ENCODE measurements at places on chromosomes 4 and X.

GRCh38 chr4:138961129-138961528, 54.5 kb upstream of the NOCT start:
- no peak for DNase-seq

DNA sequence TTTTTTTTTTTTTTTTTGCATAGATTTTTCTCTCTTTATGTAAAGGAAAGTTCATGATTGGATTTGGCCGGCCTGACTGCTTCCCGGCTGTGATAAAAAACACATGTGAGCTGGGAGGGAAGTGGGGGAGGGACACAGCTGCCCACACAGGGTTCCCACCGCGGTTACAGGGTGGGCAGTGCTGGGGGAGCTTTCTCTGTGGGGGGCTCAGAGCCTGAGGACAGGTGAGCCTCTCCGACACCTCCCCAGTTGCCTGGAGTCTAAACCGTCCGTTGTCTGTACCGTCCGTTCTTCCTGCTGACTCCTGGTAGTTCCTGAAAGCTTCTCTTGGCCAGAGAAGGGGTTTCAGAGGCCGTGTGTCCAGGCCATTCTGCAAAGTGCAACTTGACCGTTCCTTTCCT, 21.8 kb downstream of the SHOX start:
- DNase-seq = no peak

GRCh38 chr4:2934077-2934812, 29.0 kb downstream of the NOP14 start:
- DNase-seq = peak; percentile 28

DNA sequence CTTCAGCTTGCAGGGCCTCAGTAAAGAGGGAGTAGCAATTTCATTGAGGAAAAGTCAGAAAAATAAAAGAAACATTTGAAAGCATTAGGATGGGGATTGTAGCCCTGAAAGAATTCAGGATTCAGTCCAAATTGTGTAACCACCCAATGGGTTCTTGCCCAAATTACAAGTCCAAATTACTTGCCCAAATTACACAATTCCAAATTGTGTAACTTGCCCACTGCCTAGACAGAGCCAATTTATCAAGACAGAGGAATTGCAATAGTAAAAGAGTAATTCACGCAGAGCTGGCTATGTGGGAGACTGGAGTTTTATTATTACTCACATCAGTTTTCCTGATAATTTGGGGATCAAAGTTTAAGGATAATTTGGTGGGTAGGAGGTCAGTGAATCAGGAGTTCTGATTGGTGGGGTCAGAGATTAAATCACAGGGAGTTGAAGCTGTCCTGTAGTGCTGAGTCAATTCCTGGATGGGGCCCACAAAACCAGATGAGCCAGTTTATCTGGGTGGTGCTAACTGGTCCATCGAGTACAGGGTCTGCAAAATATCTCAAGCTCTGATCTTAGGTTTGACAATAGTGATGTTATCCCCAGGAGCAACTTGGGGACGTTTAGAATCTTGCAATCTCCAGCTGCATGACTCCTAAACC, 18.1 kb upstream of the PAGE5 start:
- no peak for DNase-seq

DNA sequence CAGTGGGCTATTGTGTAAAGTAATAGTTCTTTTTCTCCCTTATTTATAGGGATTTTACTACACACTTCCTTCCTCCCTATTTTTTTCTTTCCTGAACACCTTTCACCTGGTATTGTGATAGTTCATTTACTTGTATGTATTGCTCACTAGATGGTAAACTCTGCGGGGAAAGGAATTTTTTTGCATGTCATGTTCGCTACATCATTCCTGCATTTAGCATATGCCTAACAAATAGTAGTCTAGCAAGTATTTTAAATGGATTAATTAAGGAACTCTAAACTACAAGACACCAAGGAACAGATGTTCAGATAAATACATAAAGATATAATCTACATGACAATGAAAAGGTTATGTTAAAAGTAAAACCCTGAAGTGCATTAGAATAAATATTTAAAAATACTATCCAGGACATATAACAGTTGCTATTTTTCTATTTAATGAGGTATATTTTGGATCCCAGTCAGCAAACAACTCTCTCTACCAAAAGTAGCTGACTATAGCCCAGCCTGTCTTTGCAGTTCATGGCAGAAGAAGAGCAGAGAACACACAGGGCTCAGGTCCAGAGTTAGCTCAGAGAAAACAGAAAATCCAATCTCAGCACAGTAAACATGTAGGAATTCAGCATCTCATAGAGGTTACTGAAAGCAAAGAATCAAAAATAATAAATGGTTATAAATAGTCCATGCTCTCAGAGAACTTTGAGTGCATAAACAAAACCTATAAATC, 87.8 kb downstream of the PACRGL start:
- DNase-seq = no peak

DNA sequence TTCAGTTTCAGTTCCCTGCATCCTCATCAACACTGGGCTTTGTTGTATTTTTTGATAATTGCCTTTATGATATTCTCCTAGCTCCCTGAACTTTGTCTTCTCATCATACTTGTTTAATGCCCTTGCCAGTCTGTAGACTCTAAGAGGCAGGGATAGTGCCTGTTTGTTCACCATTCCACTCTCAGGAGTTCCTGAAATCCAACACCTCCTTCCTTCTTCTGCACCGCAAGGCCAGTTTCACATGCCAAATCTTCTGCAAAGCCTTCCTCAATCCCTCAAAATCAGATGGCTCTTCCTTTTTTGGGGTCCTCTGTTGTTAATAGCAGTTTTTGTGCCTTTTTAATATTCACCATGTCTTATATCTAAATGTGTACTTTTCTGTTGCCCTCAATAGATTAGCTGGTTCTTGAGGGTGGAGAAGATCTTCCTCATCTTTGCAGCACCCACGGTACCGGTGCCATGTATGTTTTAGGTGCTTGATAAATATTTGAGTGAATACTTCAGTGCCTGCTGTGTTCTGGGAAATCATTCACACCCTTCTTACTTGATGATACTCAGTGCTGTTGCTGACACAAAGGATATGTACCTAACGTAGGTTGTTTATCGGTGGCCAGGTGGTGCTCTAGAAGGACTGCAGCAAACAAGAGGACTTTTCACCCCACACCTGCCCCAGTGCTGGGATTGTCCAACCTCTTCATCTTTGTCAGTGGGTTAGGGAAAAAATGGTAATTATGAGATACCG, 85.3 kb upstream of the LIMCH1 start:
- no peak for DNase-seq

DNA sequence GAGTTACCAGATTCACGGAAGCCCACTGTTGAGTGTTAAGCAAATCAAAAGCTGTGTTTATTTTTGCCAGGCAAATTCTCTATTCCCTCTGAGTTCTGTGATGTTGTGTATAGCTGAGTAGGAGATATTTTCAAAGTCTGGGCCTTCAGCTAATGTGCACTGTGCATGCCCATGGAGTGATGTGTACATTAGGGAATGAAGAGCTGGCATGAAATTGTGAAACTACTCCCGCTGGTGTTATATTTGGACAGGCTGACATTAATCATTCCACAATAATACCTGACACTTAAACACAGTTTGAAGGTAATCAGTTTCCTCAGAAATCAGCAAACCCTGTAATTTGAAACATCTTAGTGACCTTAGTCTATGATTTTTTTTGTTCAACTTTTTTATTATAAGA, 88.1 kb upstream of the MBNL3 start:
- DNase-seq = no peak

DNA sequence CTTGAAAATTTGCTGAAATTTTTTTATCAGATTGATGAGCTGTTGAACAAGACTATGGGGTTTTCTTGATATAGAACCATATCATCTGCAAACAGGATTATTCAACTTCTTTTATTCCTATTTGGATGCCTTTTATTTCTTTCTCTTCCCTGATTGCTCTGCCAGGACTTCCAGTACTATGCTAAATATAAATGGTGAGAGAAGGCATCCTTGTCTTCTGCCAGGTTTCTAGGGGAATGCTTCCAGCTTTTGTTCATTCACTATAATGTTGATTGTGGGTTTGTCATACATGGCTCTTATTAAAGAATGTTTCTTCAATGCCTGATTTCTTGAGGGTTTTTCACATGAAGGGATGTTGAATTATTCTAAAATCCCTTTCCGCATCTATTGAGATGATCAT, 1139.5 kb downstream of the FAM133A start:
- no peak for DNase-seq

GRCh38 chr4:159252491-159252890, 149.6 kb downstream of the RAPGEF2 start:
- DNase-seq = no peak

DNA sequence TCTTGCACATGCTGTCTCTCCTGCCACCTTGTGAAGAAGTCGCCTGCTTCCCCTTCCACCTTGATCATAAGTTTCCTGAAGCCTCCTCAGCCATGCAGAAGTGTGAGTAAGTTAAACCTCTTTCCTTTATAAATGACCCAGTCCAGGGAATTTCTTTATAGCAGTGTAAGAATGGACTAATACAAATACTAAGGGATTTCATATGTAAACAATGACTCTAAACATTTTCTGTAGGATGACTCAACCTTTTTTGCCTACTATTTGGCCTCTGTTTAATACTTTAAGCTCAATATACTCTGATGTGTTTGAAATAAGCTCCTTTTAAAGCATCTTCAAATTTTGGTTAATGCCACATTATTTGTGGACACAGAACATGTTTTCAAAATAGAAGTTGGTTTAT, 813.5 kb upstream of the SLIT2 start:
- DNase-seq = no peak

DNA sequence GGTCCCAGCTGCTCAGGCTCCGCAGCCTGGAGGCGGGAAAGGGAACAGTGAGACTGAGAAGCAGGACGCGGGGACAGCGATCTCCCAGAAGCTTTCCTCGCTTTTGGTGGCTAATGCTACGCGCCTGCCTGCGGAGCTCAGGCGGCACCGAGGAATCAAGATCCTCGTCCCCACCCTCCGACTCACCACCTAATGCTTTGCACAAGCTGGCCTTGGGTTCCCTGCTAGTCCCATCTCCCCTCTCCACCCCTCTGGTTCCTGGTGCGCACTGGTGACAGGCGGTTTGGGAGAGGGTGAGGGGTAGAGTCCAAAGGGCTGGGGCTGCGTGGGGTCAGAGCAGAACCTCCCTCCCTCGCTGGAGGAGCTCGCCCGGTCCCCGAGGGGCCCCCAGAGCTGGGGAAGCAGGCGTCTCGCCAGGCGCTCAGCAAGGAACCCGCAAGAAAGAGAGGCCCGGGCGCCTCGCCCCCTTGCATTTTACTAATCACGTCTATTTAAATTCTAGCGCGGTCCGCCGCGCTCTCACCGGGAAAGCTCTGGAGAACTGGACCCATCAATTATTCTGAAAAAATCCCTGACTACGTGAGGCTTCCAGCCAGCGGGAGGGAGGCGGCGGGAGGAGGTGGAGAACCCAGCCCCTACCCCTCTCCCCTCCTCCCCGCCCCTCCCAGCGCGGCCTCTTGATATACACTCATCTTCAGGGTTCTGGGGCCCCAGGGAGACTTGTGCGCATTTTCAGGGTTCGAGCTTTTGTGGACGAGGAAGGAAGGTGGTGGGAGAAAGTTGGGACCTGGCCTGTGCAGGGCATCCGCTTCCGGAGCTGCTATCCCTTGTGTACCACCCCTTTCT, 9.1 kb downstream of the POU4F2 start:
- DNase-seq = no peak

DNA sequence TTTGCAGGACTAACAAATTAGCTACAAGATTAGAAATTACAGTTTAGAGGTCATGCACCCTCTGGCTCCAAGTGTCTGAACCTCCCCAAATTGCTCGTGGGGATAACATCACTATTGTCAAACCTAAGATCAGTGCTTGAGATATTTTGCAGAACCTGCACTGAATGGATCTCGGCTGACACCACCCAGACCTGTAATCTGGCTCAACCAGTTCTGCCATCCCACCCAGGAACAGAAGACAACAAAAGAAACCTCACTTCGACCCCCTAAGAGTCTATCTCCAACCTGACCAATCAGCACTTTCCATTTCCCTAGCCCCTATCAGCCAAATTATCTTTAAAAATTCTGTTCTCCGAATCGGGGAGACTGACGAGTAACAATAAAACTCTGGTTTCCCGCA, 318.7 kb downstream of the NAP1L3 start:
- no peak for DNase-seq

DNA sequence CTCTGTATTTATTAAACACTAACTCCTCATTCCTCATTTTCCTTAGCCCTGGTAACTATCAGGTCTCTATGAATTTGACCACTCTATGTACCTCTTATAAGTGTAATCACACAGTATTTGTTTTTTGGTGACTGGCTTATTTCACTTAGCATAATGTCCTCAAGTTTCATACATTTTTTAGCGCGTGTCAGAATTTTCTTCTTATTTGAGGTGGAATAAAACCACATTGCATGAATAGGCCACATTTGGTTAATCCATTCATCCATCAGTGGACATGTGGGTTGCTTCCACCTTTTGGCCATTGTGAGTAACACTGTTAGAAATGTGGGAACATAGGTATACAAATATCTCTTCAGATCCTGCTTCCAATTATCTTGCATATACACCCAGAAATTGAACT, 341.2 kb upstream of the BOD1L1 start:
- DNase-seq = no peak

DNA sequence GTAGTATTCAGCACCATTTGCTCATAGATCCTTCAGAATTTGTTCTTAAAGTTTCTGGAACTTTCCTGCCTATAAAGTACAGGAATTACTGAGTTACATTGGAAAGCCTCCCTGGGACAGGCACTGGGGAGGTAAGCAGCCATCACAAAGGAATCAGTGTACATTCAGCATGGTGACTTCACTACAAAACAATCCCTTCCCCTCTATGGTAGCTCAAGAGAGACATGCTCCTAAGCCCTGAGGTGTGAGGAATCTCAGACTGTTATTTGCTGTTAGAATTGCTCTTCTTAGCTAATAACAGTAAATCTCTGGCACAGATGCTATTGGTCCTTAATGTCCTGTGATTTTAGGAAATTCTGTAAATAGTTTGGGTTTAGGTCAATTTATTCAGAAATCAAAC, 1898.0 kb upstream of the PCDH7 start:
- DNase-seq = no peak

- no peak for DNase-seq
Observed at GRCh38 chr4:159229164-159229563, 126.3 kb downstream of the RAPGEF2 start.
